ENCODE measurements at places on chromosomes 12 and 14.

DNA sequence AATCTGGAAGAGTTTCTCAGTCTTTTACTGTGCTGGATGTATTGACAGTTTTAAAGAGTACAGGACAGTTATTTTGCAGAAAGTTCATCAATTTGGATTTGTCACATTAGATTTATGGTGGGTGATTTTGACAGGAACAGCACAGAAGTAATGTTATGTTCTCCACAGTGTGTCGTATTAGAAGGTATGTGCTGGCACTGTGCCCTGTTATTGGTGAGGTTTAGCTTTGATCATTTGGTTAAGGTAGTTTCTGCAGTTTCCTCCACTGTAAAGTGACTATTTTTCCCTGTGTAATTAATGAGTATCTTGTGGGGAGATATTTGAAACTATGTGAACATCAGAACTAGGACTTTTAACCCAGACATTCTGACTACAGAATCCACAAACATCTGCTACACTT lies 308.5 kb upstream of the TBX3 start:
- no peak for DNase-seq

GRCh38 chr12:40647651-40648050 lies 44.6 kb upstream of the CNTN1 start:
- DNase-seq: no peak

GRCh38 chr14:29900609-29901350 lies 26.9 kb downstream of the PRKD1 start:
- DNase-seq: no peak

GRCh38 chr12:72832024-72832423 lies 559.9 kb downstream of the TRHDE start:
- no peak for DNase-seq

DNA sequence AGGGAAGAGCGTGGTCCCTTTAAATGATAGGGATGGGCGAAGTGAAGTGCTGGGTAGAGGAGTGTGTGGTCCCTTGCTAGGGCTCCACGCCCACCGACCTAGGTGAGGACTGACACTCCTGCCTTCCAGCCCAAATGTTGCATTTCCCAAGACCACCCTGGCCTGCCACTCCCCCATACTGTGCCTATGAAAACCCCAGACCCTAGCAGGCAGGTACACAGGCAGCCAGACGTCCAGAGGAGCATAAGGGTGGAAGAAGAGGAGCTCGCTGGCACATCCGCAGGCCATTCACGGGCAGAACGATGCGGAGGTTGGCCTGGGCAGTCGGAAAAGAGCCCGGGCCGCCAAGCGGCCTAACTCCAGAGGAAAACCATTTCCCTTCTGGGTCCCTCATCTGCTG lies 817 bp upstream of the IPO8 start:
- no peak for DNase-seq

GRCh38 chr14:105496831-105497591 lies 6.0 kb downstream of the TEDC1 start:
- no peak for DNase-seq

Data from RCC 7860 (cell line).